HS-5 (cell line): ENCODE measurements at places on chromosomes 5 and 9.

GRCh38 chr9:113988385-113989016, 89.6 kb downstream of the AMBP start:
- no peak for DNase-seq

DNA sequence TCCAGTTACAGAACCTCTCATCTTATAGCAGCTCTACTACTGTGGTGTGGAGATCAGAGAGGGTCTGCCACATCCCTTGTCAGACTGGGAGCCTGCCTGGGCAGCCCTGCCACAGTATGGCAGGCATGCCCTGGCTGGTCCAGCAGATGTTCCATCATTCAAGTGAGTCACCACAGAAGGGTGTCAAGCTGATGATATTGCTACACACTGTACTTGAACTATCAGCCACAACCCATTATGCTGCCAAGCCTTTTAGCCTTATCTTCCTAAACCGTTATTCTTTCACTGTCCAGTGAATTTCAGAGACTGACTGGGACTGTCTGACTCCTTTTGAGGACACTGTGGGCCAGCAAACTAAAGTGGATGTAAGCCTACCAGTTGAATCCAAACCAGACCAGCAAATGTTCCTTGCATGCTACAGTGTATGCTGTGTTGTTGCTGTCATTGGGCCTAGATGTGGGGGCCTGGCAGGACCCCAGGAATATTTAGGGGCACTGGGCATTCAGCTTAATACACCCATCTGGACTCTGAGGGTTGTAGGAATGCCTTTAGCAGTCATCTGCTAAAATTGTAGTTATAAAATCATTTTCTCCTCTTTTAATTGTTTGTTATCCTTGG, 202.6 kb downstream of the NR3C1 start:
- peak; percentile 74 for DNase-seq

DNA sequence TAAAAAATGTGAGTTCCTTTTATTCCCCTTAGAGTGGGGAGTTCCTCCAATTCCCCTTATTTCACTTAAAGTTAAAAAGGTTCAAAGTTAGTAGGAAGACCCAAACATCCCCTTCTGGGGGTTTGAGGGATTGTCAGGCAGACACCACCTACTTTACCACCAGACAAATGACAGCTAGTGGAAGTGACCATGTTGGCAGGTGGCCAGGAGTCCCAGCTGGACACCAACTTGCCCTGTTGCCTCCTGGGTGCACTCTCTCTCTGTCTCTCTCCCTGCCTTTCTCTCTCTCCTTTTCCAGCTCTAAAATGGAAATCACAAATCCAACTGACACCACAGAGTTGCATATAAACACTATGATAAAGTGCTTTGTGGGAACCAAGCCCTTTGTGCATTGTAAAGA, 307.7 kb upstream of the TLE4 start:
- DNase-seq = no peak

DNA sequence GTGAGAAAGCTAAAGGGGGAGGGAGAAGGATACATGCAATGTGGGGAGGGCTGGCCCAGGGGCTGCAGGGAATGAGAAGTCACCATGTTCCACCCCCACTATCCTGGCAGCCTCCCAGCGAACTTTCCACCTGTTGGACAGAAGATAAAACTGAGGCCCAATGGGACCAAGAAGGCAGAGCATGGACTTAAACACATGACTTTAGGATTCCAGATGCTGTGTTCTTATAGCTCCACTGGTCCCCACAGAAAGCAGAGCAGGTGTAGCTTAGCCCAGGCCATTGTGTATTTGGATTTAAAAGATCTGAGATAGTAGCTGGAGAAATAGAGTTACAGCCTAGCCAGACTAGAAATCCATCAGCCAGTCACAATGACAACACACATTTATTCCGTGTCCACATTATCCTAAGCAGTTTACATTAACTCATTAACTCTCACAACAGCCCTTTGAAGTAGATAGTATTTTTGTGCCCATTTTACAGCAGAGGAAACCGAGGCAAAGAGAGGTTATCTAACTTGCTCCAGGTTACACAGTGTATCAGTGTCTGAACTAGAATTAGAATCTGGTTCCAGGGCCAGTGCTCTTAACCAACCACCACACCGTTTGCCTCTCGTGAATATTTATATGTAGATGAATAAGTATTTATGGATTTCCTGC, 121.0 kb downstream of the RGS3 start:
- no peak for DNase-seq

GRCh38 chr5:175922192-175922885, 45.8 kb downstream of the THOC3 start:
- DNase-seq = peak; percentile 99

GRCh38 chr9:72309364-72310133, 55.5 kb downstream of the ZFAND5 start:
- DNase-seq = no peak

GRCh38 chr9:32348106-32348695, 36.2 kb upstream of the ACO1 start:
- no peak for DNase-seq

GRCh38 chr5:61498121-61498520, 166.1 kb downstream of the ZSWIM6 start:
- DNase-seq = no peak

DNA sequence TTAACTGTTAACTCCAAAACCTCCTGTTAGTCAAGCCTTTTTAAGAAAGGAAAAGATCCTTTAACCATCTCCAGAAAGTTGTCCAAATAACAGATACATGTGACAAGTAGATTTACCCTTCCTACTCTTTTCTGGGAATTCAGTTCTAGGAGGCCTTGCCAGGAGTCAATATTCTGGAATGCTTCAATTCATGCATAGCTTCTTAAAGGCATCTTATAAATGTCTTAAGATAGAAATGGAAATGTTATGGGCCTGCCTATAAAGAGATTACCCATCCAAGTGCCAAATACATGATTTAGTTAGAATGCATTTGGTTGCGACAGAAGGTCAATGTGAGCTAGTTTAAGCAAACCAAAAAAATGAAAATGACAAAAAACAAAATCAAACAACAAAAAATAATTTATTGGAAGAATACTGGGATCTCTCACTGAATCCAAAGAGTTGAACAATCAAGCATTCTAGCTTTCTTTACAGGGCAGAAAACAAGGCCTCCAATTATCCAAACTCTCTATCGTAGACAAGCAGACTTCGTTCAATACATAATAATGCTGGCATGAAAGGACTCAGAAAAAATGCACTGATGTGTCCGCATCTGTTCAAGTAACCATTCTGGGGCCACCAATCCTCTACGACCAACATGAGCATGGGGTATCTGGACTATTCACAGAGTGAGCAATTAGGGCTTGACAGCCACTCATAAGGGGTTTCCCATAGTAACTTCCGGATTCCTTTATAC, 188.6 kb downstream of the CTNND2 start:
- DNase-seq = no peak

DNA sequence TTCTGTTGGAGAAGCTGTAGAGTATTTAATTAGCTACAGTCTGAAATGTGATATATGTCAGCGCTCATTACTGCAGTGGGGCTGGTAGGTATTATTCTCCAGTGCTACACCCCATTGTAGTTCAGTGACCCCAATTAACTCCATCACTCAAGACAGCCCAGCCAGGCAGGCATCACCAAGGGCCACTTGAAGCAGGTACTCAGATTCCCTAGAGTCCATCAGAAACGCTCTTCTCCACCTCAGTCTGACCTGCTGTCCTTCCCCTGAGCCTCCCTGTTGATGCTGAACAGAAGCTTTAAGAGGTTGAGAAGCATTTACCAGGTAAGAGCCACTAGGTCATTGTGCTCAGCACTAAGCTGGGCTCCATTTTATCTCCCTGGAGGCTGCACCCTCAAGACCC, 71.8 kb downstream of the GALNT10 start:
- no peak for DNase-seq

DNA sequence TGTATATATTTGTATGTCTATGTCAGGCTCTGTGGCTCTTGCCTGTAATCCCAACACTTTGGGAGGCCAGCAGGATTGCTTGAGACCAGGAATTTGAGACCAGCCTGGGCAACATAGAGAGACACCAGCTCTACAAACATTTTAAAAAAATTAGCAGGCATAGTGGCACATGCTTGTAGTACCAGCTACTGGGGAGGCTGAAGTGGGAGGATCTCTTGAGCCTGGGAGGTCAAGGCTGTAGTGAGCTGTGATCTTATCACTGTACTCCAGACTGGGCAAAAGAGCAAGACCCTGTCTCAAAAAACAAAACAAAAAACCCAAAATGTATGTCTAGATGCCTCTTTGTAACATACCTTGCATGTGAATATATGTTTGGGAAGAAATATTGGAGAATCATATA, 15.8 kb downstream of the ARRDC3 start:
- DNase-seq = no peak

- DNase-seq = no peak
Observed at GRCh38 chr9:129812385-129812784, 9.4 kb downstream of the TOR1B start.

DNA sequence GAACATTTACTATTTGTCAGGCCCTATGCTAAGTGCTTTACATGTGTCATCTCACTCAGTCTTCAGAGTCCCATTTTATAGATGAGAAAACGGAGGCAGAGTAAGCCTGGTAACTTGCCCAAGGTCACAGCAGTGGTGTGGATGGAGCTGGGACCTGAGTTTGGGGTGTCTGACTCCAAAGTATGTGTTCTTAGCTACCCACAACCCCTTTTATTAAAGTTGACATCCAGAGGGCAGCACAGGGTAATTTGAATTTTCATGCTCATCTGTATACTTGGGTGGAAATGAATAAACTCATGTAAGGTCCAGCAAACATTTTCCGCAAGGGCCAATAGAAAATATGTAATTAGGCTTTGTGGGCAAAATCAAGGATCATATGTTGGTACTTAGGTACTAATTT, 93.4 kb upstream of the SLC25A48 start:
- DNase-seq = no peak

- DNase-seq = no peak
Observed at GRCh38 chr9:89165341-89165740, 13.3 kb downstream of the SHC3 start.

DNA sequence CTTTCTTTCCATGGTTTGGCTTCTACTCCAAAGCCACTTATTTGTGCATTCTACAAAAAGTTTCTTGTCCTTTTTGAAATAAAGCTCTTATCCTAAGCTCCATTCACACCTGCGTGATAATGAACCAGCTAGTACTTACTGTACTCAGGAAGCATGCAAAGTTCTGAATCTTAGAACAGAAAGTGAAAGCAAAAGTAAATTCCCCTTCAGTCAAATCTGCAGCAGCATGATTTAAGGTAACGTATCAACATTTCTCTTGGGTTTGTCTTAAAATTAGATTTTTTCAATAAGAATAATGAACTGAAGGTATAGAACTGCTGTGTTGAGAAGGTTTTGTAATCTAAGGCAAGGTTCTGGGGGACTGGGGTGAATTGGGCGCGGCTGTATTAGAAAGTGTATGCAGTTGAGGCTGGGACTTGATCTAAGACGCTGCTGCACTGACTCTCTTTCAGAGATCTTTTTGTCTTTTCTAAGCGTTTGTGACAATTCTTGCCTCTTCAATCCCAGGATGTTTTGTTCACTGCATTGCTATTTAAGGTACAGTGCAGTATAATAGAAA, at the start of gene ERAP2:
Gene ERAP2, plus strand, starts transcription at position 209 of the 559 bp plus-strand sequence. CDS start 3,186 bp downstream, outside the sequence.
- no peak for DNase-seq

- no peak for DNase-seq
Observed at GRCh38 chr5:137606401-137606800, 107.3 kb upstream of the SPOCK1 start.

DNA sequence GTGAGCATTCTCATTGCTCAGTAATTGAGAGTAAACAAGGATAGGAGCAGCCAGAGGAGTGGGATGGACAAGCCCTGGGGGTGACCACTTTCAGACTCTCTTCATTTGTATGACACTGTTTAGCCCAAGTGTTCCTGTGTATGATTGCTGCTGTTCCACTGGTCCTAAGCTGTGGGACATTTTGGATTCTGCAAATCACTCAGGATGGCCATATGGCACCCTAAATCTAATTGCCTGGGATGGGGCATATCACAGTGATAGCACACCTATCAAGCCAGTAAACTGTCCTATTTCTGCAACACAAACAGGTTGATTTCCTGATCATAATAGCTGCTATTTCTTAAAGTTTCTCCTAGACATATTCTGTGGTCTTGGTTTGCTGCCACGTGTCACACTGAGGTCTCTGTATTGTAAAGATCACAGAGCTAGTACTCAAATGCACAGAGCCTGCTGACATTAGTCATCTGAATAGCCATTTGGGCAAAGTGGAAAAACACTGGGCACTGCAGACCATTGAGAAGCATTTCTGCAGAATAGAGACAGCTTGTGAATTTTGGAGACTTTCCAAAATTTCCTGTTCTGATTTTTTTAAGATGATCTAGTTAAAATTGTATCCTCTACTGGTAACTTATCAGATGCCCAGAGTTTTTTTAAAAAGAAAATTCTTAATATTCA, 320.2 kb downstream of the RFX3 start:
- DNase-seq = no peak

GRCh38 chr9:112780450-112781036, 30.0 kb downstream of the SNX30 start:
- no peak for DNase-seq

DNA sequence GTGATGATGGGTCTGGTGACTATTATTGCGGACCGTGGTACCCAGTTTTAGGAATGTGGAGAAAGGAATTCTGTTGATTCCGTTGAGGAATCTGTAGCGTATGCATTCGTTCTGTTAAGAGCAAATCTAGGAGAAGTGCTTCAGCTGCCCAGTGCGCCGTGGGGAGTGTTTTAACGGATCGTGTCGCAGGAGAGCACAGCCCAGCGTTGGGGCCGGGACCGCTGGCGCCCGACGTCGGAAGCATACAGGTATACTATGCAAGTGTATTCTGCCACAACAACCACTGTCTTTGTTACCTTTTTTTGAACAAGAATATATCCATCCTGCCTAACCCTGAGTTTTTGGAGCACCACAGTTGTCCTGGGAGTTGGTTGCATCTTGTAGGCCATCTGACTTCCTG, 42.7 kb downstream of the TENT4A start:
- DNase-seq = no peak

GRCh38 chr5:14491015-14491915, 90.3 kb upstream of the OTULINL start:
- peak; percentile 24 for DNase-seq

DNA sequence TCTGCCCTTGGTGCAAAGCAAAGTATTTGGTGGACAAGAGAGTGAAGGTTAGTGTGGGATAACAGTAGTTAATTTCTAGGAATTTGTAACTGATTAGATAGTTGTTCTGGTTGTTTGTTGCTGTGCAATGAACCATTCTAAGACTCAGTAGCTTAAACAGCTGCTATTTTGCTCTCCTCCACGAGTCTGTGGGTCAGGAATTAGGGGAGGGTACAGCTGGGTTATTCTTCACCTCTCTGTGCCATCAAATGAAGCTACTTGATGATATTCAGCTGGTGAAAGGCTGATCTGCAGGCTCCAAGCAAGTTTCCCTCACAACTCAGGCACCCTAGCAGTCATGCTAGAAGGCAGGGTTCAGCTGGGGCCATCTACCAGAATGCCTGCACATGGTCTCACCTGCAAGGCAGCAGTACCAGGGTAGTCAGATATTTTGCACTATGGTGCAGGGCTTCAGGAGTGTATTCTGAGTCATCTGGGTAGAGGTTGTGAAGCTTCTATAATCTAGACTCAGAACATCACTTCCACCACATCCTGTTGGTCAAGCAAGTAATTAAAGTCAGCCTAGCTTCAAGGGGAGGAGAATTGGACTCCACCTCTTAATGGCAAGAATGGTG, 159.5 kb upstream of the SLC28A3 start:
- DNase-seq = no peak

GRCh38 chr5:135450336-135450735, 1.8 kb downstream of the TIFAB start:
- DNase-seq = no peak

- DNase-seq = peak; percentile 53
Observed at GRCh38 chr5:18772475-18772874, 1138.2 kb downstream of the TAF11L14 start.

- DNase-seq = no peak
Observed at GRCh38 chr9:92978345-92978875, 31.1 kb downstream of the FGD3 start.
